ENCODE measurements at places on chromosomes 12 and 14.

- DNase-seq, result no peak
Measured at GRCh38 chr12:52358575-52359350, 8.5 kb downstream of the KRT85 start.

- no peak for DNase-seq
Measured at GRCh38 chr14:39984323-39984722, 552.1 kb upstream of the FBXO33 start.

GRCh38 chr12:96396209-96396608 is 4.0 kb downstream of the CDK17 start:
- DNase-seq, result no peak

DNA sequence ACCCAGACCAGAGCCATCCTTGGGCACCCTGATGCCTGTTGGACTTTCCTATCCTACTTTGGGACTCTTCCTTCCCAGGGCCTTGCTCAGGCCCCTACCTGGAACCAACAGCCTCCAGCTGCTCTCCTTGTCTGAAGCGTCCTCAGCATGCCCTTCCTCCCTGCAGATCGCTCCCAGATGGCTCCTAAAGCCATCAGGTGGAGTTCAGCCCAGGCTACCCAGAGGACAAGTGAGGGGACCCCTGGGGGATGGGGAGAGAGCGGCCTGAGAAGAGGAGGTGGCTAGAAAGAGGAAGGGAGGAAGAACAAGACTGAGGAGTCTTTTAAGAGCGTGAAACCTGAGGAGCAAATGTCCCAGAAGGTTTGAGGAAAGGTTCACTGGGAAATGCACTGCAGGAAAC is 236.6 kb downstream of the ZFP36L1 start:
- DNase-seq, result no peak

DNA sequence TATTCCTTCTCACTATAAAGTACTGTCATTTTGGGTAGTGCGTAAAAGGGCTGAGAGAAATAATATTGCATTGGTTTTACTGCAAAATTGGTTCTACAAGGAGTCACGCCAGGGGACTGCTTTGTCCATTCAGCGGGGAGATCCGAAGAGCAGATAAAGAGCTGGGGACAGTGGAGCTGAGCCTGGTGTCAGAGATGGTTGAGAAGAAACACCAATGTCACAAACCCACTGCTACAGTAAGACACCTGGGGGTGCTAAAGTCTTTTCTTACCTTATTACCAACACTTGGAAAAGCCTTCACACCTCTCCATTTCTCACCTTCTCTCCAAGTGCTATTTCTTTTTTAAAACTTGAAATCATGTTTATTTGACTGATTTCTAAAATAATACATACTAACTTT is 14.1 kb downstream of the IL31 start:
- peak; percentile 15 for DNase-seq

DNA sequence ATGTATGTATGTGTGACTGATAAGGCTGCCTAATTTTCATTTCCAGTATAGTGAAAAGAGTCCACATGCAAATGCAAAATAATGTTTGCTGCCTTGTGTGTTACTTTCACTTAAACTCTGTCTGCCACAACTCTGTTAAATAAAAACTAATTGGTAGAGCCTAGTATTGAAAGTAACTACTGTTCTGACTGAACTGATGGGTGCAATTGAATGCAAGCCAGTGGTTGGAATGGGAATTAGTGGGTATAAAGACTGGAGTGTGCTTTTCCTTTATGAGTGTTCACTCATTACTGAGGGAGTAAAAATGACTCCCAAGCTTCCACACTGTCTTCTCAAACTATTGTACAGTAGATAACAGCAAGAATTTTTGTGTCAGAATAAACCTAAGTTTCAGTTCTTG is 571.0 kb downstream of the TMTC2 start:
- DNase-seq, result no peak

GRCh38 chr12:92574051-92574783 is 128.6 kb upstream of the PLEKHG7 start:
- no peak for DNase-seq

GRCh38 chr12:115597157-115597712 is 680.3 kb downstream of the MED13L start:
- peak; percentile 16 for DNase-seq

- peak; percentile 31 for DNase-seq
Measured at GRCh38 chr12:14768823-14769405, 34.4 kb downstream of the WBP11 start.

- DNase-seq, result no peak
Measured at GRCh38 chr12:124030510-124030909, 57.5 kb downstream of the ZNF664 start.

- DNase-seq, result no peak
Measured at GRCh38 chr12:82505150-82505549, 146.8 kb downstream of the METTL25 start.

GRCh38 chr12:55760663-55761062 is 17.7 kb downstream of the GDF11 start:
- peak; percentile 74 for DNase-seq

GRCh38 chr14:50839691-50840090 is 8.7 kb upstream of the NIN start:
- DNase-seq, result no peak

DNA sequence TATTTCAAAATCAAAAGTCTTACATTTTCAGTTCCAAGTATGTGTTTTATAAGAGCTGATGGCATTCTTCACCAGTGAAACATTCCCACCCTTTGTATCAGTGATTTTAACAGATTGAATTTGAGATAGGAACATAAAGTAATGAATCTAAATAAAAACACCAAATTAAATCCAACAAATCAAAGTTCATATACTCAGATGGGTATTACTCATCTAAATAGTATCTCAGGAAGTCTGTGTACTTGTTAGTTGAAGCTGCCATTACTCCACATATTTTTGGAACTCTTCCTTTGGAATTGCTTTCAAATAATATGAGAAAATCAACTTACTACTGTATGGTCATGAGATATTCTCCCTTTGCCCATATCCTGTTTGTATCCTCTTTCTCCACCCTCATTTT is 89.1 kb downstream of the MIA2 start:
- DNase-seq, result no peak

GRCh38 chr12:19988001-19988400 is 380.3 kb upstream of the PDE3A start:
- no peak for DNase-seq

DNA sequence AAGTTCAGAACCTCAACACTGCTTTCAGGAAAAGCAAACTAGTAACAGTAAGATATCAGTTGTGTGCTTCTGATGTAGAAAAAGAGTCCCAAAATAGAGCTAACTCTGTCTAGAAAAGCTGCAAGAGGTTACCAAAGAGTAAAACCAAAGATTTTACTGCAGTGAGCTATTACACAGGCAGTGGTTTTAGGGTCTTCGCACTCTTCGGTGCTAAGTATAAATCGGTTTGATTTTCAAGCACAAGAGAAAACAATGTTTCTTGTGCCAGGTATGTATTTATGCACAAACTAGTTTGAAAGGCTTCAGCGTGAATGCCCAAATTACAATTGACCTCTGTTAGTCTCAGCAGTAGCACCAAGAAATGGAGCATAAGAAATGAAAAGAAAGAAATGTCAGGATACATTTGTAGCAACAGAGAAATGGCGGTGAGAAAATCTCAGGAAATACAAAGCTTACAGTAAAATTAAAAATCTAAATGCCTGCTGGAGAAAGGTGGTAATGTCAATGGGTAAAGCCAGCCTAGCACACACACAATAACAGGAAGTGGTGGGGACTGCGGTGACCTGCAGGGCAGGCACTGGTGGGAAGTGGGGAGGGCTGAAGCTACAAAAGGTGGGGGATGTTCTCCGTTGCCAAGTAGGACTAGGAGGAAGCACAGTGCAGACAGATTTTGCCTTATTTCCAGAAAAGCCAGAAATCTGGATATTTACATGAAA is 18.0 kb upstream of the DYRK2 start:
- DNase-seq, result peak; percentile 84

DNA sequence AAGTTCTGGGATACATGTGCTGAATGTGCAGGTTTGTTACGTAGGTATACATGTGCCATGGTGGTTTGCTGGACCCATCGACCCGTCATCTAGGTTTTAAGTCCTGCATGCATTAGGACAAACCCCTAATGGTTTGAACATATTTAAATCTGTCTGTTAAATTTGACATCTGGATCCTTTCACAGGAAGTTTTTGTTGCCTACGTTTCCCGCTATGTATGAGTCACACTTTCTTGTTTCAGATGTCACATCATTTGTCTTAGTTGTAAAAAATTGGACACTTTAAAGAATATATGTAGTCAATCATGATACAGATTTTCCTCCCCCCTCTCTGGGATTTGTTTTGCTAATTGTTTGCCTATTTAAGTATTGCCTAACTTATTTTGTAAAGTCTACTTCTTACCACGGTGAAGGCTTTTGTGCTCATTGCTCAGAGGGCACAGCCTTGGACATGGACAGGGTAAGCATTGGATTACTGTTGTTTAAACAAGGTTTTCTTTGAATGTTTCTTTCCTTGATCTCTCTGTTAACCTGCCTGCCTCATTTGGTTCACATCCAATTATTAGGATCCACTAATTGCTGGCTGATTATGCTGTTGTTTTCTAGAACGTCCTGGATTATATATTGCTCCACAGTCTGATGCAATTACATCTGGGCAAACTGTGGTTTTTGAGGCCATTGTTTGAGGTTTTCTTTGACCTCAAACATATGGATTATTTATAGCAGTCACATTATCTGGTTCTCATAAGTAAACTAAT is 1441.4 kb downstream of the AACS start:
- peak; percentile 7 for DNase-seq

- no peak for DNase-seq
Measured at GRCh38 chr14:75549169-75549568, 26.9 kb downstream of the BATF start.

DNA sequence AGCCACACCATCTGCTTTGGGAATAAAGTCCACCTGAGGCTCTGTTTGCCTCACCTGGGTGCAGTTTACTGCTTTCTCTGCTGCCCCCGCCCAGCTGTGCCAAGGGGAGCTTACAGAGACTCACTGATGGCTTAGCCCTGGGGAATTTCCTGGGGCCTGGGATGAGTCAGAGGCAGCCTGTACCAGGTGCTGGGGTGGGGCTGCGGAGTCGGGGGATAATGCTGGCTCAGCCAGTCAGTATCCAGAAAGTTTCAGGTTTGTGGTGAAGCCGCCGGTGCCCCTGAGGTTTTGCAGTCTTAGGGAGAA is 22.3 kb downstream of the PLEKHG3 start:
- peak; percentile 45 for DNase-seq

GRCh38 chr12:115140981-115141655 is 457.1 kb upstream of the TBX3 start:
- no peak for DNase-seq

DNA sequence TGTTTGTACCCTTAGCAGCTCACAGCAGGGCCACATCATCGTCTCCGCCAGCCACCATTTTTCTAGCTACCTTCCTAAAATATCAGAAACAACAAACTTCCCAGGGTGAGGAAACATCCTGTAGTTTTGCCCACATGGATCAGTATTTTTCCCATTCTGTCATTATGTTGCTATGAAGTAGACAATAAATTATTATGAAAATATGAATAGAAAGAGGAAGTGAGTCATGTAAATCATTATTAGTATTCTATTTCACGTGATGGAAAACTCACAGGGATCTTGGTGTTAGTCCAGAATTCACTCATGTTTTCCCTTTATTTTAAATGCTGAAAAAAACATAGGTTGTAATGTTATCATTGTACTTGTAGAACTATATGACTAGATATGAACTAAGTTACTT is 319.4 kb downstream of the SYT1 start:
- DNase-seq, result no peak
